MM.1S (cell line): ENCODE measurements at places on chromosomes 7 and 10.
A peak's percentile ranks its signal among the peaks of the same experiment; 100 is the strongest.

DNA sequence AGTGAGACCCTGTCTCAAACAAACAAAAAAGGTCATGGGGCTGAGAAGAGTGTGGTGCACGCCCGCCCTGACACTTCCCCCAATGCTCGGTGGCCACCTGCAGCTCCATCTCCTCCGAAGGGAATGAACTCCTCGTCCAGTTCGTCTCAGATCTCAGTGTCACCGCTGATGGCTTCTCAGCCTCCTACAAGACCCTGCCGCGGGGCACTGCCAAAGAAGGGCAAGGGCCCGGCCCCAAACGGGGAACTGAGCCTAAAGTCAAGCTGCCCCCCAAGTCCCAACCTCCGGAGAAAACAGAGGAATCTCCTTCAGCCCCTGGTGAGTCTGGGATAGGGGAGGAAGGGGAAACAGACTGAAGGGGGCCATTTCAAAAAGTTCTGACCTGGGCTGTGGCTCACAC is 4.2 kb downstream of the PCOLCE start:
- no peak for DNase-seq

- no peak for DNase-seq
These were observed 678.0 kb upstream of the KCND2 start for GRCh38 chr7:119594956-119595355.

DNA sequence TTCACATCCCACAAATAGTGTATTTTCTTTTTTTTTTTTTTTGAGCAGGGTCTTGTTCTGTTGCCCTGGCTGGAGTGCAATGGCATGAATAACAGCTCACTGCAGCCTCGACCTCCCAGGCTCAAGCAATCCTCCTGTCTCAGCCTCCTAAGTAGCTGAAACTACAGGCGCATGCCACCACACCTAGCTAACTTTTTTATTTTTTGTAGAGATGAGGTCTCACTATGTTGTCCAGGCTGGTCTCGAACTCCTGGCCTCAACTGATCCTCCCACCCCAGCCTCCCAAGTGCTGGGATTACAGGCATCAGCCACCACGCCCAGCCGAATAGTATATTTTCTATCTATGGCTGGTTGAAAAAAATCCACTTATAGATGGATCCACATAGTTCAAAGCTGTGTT is 12.5 kb downstream of the EZH2 start:
- DNase-seq = no peak

- no peak for DNase-seq
These were observed 26.4 kb downstream of the ENTPD1 start for GRCh38 chr10:95782318-95782717.

GRCh38 chr7:154685564-154685901 is 317.4 kb downstream of the PAXIP1 start:
- no peak for DNase-seq

GRCh38 chr7:110507832-110508231 is 583.1 kb upstream of the LRRN3 start:
- DNase-seq = no peak

GRCh38 chr7:107318523-107319160 is 149.8 kb downstream of the HBP1 start:
- no peak for DNase-seq

GRCh38 chr7:151888079-151889067 is 11.5 kb upstream of the PRKAG2 start:
- DNase-seq = no peak

DNA sequence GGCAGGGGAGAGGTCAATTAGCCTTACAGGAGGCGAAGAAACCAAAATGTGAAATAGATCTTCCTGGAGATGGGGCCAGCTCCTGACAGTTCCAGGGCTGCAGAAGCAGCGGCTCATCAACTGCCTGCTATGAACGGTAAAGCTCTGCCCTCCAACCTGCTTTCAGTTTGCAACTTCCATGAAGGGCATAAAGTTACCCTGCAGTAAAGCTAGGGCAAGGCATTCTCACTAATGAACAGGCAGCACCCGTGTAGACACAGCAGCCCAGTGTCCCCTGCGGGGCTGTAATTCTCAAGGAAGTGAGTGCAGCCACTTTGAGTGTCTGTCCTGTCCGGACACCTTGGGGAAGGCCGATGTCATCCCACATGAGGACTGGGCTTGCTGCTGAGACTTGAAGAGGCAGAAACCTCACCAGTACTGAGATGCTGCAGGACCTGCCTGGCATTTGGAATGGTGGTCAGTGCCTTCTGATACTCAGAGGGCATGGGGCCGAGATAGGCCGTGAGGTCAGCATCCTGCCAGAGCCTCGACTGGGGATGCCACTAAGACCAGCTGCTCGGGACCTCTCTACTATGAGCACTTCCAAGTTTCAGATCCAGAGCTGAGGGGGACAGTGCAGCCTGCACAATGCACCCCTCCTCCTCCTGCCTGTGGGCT is 26.1 kb upstream of the C10orf53 start:
- no peak for DNase-seq

DNA sequence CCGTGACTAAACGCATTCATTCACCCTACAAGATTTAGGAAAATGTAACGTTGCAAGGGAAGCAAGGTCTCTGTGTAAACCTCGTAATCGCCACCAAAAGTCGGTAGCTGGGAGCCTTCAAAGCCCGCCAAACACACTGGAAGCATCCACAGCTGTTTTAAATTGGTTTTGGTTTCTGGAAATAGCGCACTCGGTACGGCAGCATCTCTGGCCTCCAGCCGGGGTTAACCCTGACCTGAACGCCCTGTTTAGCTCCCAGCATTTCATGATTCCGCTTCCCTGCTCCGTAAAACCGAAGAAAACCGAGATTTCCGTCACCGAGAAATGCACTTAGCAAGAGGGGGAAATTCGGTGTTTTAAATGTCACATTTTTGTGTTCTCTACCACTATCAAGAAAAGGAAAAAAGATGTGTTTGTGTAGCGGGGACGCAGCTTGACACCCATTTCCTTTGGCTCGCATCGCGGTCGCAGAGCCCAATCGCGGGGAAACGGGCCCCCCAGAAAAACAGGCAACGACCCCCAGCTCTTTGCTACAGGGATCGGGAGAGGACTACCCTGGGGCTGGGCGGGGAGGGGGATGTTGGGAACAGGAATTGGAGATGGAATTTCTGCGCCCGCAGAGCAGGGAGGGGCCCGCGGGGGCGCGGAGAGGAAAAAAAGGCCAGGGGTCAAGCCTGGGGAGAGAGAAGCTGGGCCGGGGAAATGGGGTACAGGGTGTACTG is 646 bp downstream of the SGCE start:
- peak; percentile 71 for DNase-seq

- DNase-seq = no peak
These were observed 20.1 kb downstream of the GHRHR start for GRCh38 chr7:30983914-30984247.

- no peak for DNase-seq
These were observed 49.2 kb upstream of the CDK1 start for GRCh38 chr10:60729106-60729505.

GRCh38 chr7:70458745-70459144 is 673.2 kb upstream of the GALNT17 start:
- DNase-seq = no peak

DNA sequence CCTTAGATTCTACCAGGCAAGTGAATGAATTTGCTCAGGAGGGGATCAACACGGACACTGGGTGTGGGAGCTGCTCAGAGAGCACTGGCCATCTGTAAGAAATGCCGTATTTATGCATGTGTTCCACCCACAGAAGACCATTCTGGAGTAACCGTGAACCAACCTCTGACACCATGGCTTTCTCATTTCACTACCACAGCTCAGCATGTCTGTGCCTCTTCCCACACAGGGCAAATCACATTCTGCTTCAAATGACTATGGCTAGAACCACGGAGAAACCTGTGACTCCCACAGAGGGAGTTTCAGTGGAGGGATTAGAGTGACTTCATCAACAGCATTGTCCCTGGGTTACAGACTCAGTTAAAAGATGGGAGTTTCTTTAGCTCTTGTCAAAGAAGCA is 893.4 kb downstream of the XPNPEP1 start:
- no peak for DNase-seq

DNA sequence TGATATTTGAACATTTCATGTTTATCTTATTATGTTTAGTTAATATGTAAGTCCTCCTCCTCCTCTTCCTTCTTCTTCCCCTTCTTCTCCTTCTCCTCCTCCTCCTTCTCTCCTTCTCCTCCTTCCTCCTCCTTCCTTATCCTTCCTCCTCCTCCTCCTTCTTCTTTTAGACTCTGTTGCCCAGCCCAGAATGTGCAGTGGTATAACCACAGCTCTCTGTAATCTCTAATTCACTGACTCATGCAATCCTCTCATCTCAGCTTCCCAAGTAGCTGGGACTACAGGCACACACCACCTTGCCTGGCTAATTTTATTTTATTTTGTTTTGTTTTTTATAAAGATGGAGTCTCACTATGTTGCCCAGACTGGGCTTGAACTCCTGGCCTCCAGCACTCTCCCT is 83.4 kb upstream of the ODAD2 start:
- DNase-seq = no peak

DNA sequence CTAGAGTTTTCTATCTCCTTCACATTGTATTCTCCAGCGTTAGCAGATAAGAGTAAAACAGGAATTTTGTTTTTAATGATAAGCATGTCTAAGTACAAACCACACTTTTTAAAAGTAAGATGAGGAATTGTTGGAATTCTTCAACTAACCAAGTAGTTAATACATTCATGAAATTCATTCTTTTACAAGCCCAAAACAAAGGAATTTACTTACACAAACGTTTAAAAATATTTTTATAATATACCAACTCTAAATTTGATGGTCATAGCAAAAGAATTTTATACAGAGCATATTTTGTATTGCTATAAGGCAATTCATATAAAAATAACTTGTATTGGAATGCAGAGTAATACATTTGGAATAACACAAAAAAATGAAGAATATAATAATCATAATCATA is 51.3 kb downstream of the TWIST1 start:
- DNase-seq = no peak

DNA sequence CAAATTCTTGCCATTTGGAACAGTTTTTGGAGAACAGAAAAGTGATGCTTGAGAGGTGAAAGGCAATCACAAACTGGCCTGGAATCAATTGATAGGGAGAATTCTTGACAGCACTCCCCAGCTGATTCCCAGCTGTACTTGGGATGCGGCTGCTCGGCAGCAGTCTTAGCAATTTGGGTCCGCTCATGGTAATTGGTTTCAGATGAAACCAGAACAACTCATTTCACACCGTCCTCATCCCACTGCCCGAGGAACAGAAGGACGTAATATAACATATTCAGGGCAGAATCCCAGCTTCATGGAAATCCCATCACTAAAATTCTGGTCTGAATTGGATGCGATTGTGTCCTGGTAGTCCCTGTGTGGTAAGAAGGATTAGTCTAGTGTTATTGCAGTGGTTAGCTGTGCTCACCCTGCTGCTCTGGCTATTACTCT is 223.3 kb upstream of the FERD3L start:
- no peak for DNase-seq

DNA sequence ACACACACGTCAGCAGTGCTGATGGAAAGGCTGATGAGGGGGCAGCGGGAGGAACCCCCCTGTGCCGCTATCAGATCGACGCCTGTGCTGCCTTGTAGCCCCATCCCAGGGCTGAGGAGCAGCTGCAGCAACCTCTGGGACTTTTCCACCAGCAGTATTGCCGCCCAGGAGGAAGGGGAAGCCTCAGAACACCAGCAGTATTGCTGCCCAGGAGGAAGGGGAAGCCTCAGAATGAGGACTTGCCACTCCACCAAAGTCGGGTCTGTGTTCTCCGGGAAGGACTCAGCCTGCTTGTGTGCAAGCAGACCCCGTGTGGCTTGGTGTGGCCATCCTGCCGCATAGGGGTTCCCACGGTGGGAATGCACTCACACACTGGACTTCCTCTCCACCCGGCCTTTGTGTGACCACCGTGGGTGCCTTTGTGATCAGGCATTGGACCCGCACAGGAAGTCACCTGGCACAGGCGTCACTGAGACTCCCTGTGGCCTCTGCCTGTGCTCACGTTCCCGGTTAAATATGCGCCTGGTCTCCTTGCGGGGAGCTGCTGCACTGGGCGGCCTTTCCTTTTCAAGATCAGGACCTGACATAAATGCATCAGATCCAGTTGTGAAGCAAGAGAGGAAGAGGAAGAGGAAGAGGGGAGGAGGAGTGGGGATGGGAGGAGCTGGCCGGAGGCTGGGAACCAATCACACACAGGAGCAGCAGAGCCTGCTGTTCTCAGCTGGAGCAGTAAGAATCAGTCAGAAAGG is 248.5 kb downstream of the DNAJB6 start:
- no peak for DNase-seq

GRCh38 chr7:143012001-143012400 is 14.9 kb downstream of the OR9A2 start:
- DNase-seq = no peak

DNA sequence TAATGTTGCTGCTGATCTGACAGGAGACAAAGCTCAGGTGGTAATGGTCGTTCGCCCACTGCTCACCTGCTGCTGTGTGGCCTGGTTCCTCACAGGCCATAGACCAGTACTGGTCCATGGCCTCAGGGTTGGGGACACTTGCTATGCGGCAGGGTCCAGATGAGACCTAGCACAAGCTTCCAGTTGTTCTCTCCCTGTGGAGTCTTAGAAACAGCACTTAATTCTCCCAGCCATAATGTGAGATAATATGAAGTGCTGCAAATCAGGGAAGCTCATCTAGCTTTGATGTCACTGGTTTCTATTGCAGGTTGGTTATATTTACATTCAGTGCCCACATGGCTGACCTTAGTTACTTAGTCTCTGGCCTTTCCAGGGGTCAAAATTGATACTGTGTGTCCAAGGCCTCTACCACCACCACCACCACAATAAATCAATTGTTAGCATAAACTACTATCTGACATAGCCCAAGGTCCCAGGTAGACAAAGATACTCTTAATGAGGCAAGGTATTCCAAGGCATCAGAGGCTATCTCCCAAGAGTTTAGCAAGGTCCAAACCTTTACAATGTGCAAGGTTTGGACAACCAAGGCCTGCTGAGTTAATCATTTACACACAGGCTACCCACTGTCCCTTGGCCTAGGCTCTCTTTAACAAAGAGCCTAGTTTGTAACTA is 11.0 kb downstream of the AGBL3 start:
- DNase-seq = no peak

GRCh38 chr10:23435378-23435777 is 3.5 kb upstream of the OTUD1 start:
- no peak for DNase-seq

- no peak for DNase-seq
These were observed 29.4 kb upstream of the RHEB start for GRCh38 chr7:151549083-151549482.

- DNase-seq = peak; percentile 32
These were observed 100.7 kb upstream of the WAC start for GRCh38 chr10:28432210-28432676.
